Upper lobe of left lung (tissue), 6 donors: ENCODE measurements at places on chromosomes 2 and 18. TPM values are rescaled to one million over a fixed set of nuclear protein-coding genes. Genes with fewer than 3 reads are reported as not detected.
A peak's percentile ranks its signal among the peaks of the same experiment; 100 is the strongest.

- DNase-seq = peak; percentile 69
Measured at GRCh38 chr18:44826418-44827259, 146.0 kb downstream of the SETBP1 start.

- no peak for DNase-seq
Measured at GRCh38 chr2:218362606-218363005, 5.9 kb downstream of the CATIP start.

SUCLG1 gene
- 52.3 TPM for total RNA-seq

DNA sequence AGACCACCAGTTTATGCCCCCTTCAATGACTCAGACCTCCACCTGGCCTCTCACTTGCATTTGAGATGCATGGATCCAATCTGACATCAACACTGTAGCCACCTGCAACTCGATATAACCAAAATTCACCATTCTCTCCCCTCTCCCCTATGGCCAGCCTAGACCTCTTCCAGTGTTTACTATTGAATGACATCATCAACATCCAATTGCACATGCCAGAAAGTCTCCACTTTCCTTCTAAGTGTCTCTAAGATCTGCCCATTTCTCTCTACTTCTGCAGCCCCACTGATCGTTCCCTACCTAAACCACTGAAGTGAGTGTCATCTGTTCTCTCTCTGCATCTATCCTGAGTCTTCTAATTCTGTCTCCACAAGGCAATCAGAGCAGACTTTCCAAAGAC lies 151.3 kb upstream of the APCDD1 start:
- DNase-seq = no peak

GRCh38 chr2:5215989-5216607 lies 476.1 kb upstream of the SOX11 start:
- no peak for DNase-seq

DNA sequence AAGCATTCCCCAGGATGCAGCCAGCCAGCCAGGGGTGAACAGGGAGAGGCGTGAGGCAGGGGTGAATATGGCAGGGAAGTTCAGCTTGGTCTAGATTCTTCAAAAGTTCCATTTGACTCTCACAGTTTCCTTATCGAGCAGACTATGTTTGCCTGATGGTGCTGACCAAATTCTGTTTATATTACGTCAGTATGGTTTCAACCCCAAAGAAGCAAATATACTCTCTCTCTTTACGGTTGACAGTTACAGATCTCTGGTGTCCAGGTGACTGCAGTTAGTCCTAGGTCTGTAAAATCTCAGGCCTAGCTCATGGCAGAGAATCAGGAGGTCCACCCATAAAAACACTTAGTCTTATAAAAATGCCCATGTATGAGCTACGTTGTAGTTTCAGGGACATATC lies 38.3 kb upstream of the DNMT3A start:
- DNase-seq = no peak

SPP2 gene
- total RNA-seq = not detected

GKN1 gene
- total RNA-seq = not detected

DNA sequence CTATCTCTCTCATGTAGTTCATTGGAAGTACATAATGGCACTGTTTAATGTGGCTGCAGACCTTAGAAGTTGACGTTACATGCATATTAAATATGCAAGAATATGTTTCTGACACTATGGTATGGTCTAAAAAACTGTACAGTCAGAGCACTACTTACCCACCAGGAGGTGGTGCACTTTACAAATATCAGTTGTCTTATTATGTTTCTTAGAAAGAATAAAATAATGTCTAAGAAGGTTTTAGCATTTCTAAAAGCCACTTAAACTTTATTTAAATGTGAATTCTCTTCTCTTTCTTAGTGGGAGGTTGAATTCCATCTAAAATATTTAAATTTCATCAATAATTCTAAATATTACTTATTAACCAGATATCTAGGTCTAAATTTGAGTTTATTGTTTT lies 4.3 kb downstream of the TMEFF2 start:
- no peak for DNase-seq

- peak; percentile 72 for DNase-seq
Measured at GRCh38 chr2:231245249-231246094, 47.0 kb downstream of the ARMC9 start.
